ENCODE measurements at places on chromosomes 2 and 18.
A peak's percentile ranks its signal among the peaks of the same experiment; 100 is the strongest.

- DNase-seq, result no peak
These were observed 156.7 kb upstream of the HAAO start for GRCh38 chr2:42949125-42949524.

GRCh38 chr2:135198481-135198880 is 146.4 kb downstream of the RAB3GAP1 start:
- DNase-seq, result no peak

DNA sequence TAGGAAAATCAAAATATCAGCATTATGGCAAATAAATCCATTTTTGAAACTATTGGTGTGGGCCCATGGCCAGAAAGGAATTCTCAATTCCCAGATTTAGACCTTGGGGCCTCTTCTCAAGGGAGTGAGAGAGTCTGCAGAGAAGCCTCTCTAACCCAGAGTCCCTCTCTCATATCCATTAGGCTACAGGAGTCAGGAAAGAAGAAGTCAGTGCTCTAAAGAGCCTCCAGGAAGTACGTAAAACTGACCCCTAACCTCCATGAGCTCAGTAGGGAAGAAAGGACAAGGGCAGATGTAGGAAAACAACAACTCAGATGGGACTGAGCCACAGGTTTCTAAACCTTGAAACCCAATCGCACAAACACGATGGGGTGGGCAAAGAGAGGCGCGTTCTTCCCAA is 479.9 kb upstream of the TNP1 start:
- DNase-seq, result no peak

DNA sequence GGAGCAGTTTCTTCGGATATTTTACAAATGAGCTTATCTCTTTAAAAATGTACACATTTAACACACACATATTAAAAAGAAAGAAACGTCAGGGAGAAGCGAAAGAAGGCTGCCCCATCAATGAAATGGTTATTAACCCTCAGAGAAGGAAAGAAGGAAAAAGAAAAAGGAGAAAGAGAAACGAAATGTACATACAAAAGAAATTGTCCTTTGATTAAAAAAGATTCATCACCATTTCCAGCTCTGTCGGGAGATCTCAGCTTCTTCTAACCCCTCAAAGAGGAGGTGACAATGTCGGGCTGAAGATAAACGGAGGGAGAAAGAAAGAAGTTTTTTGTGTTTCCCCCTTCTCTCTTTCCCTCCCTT is 1.5 kb downstream of the IKZF2 start:
- peak; percentile 10 for DNase-seq

DNA sequence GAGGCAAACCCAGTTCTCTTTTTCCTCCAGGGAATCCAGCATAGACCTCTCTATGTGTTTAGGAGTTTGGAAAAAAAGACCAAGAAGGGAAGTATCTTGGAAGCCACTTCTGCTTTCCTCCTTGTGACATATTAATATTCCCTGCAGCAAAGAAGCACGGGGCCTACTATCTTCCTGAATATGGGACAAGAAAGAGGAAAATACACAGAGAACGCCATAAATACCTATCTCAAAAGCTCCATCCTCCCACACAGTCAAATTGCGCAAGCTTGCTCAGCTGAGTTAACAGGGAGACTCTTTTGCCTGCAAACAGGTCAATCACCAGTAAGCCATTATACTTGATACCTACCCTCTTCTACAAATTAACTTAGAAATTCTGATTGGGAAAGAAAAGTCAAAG is 16.7 kb upstream of the RAPH1 start:
- DNase-seq, result peak; percentile 57

DNA sequence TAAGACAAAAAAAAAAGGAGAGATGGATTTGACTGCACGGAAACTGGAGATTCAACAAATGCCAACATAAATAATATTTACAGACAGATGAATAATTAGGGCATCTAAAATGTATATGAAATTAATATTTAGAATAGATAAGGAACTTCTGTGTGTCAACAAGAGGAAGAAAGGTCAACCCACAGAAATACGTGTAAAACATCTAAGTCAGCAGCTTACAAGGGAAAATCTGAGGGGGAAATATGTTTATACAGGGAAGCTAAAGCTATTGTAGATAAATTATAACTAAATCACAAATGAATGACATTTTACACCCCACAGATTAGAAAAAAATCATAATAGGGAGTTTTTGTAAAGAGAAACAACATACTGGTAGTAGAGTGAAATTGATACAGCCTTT is 159.9 kb downstream of the PIEZO2 start:
- no peak for DNase-seq

GRCh38 chr2:218387369-218388194 is 5.5 kb downstream of the SLC11A1 start:
- peak; percentile 79 for DNase-seq

DNA sequence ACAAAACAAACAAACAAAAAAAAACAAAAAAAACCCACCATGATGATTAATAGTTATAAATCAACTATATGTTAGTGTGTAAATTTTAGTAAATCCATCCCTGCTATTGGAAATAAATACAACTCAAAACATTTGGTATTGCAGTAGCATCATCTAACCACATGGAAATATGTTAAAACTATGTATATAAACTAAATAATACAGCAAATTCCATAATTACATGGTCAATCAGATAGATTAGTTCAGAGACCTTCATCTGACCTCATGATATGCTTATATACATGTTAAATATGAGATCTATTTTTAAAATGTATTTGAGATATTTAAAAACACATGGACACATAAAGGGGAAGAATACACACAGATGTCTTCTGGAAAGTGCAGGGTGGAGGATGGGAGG is 384.2 kb downstream of the TMX3 start:
- no peak for DNase-seq

- DNase-seq, result no peak
These were observed 78.6 kb downstream of the SH3YL1 start for GRCh38 chr2:185221-185620.

DNA sequence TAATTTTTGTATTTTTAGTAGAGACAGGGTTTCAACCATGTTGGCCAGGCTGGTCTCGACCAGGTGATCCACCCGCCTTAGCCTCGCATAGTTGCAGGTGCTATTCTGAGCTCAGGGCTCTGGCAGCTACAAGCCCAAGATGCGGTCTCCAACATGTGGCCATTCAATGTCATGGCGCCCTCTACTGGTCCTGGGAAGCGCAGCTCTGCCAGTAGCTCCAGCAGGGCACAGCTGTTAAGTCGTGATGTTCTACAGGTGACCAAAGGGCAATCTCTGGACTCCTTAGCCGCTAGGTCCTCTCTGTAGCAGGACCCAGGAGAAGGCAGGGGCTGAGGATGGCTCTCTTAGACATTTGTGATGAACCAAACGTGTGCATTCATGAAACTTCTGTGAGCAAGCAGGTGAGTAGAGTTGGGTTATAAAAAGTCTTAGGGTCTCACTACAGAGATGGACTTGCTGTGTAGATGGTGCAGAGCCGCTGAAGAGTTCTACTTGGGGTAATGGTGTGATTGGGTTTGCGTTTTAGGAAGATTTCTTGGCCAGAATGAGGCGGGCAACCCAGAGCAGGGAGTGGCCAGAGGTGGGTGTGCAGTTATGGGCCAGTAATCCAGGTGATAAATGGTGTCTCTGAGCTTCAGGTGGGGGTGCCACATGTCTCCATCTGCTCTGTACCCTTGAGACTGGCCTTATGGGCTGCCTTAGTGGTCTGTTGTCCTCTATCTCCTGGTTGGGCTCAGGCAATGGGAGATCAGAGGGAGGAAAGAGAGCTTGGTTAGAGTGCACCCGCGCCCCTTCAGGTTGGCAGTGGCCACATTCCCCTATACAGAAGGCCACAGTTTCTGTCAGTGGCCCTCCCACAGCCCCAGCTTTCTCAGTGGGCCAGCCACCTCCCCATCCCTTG is 31.0 kb downstream of the IL37 start:
- DNase-seq, result peak; percentile 84

GRCh38 chr2:142585785-142586184 is 291.7 kb upstream of the KYNU start:
- no peak for DNase-seq

- DNase-seq, result no peak
These were observed 14.8 kb downstream of the SCN9A start for GRCh38 chr2:166360906-166361305.

GRCh38 chr2:190996947-190997346 is 17.0 kb downstream of the STAT1 start:
- DNase-seq, result no peak

DNA sequence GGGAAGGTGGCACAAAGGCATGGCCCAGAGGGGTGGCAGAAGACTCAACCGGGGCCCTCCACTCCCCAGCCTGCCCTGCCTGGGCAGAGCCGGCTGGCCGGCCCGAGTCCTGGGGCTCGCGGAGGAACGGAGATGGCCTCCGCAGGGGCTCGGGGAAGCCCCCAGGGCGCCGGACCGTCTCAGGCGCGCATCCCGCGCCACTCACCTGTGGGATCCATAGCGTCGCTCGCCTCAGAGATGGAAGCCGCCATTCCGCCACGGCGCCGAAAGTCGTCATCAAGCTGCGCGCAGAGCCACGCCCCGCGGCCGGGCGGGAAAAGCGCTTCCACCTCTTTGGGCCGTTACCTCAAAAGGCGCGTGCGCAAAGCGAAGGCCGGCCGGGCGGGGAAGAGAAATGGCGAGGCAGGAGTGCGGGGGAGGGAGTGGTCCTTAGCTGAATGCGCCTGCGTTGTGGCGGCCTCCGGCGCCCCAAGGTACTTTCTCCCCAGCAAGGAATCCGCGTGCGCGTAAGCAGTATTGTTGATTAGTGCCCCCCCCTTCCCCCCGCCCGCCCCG is at the start of gene SMPD4:
Gene SMPD4, minus strand, starts transcription at position 278 of the 555 bp plus-strand sequence. CDS start 5,010 bp downstream, outside the sequence.
- DNase-seq, result peak; percentile 97

DNA sequence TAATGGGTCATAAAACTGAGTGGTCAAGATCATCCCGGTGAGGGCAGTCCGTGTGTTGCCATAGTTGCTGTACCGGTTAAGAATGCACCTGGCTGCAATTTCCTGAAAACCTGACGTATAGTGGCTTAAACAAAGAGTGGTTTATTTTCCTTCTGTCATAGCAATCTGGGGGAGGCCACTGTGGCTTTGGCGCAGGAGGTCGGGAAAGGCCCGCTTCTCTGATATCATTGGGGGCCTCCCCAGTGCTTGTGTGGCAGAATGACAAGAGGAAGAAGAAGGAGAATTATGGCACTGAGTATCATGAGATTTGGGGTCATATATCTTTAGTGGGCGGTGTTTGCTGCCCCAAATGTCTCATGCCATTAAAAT is 4.4 kb downstream of the C2orf92 start:
- DNase-seq, result no peak

- DNase-seq, result no peak
These were observed 247.4 kb upstream of the RAB6C start for GRCh38 chr2:129731907-129732629.

DNA sequence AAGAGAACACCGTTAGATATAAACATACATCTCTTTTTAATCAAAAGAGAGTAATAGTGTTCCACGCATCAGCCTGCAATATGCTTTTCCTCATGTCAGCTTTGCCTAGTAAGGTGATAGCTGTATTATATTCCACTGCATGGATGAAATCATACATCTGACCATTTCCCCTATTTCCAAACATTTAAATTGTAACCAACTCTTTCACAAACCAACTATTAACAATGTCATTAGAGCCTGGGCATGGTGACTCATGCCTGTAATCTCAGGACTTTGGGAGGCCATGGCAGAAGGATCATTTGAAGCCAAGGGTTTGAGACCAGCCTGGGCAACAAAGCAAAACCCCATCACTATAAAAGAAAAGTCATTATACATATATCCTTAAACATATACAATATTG is 284.8 kb downstream of the BCL11A start:
- no peak for DNase-seq

DNA sequence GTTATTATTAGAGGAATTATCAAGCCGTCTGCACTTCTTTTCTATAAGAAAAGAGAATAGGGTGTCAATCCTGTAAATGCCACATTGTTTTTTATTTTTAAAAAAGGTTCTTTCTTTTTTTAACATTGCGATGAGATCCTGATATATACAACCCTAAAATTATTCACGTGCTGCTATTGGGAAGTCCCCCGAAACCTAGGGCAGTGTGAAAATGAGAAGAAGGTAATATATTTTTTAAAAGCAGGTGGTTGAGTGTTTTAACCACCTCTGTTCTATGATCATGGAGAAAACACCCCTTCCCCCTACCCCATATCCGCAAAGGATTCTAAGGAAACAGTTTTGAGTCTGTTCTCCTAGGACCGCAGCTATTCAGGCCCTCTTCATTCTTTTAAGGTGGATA is 94.5 kb upstream of the KLHL14 start:
- no peak for DNase-seq

DNA sequence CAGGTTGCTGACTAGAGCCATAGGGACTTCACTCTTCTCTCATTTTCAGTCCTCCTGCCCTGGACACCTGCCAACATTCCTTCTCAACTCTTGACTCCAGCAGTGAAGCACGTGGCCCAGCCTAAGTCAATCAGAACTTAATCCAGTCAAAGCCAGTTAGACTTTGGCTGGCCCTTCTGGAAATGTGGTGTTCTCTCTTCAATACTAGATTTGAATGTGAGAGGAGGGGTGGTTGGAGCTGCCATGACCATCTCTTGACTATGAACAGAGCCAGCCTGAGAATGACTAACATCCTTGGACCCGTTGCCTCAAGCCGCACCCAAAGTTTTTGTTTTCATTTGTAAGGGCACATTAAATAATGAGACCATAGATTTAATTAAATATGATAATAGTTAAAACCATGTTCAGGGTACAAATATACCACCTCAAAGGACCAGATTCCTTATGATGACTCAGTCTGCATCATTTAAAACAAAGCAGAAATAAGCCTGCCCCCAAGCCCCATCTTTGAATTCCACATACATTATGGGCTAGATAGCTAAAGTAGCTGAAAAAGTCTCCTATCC is 49.7 kb upstream of the RASGRP3 start:
- peak; percentile 90 for DNase-seq

GRCh38 chr2:236986524-236987330 is 99.0 kb upstream of the COPS8 start:
- DNase-seq, result no peak

DNA sequence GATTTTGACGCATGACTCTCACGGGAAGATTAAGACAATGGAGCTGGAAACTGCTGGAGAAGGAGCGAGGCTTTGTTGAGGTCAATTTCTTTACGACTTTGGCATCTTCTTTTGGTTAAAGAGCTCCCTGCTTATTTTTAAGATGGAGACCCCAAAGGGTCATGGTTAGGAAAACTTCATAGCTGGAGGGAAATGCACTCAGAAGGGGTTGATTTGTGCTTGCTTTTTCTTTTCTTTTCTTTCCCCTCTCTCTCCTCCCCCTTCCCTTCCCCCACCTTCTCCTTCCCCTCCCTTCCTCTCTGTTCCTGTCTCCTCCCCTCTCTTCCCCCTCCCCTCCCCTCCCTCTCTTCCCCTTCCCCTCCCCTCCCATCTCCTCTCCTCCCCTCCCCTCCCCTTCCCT is 79.0 kb downstream of the TNP1 start:
- no peak for DNase-seq

GRCh38 chr18:10525697-10526560 is at the start of gene NAPG:
NAPG (plus strand) TSS chr18:10526027; CDS start chr18:10526103, 76 bp downstream.
- peak; percentile 97 for DNase-seq

DNA sequence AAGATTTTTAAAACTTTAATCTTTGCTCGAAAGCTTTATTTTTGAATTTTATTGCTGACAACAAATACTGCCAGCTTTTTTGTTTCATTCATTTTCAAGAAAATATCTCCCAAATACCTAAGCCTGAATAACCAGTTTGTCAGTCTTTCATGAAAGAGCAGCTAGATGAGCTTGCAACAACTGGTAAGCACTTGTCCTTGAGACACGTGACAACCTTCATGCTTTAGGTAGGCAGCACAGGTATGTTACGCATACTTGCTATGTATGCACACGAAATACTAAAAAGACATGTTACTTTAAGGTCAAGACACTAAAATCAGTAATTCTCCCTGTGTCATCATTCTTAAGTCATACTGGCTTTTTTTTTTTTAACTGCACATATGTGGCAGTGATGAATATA is 12.3 kb downstream of the CEBPZ start:
- no peak for DNase-seq

GRCh38 chr2:189657867-189658266 is 3.4 kb upstream of the ASNSD1 start:
- DNase-seq, result peak; percentile 98
